ENCODE measurements at places on chromosomes 1 and 21.
A peak's percentile ranks its signal among the peaks of the same experiment; 100 is the strongest.

DNA sequence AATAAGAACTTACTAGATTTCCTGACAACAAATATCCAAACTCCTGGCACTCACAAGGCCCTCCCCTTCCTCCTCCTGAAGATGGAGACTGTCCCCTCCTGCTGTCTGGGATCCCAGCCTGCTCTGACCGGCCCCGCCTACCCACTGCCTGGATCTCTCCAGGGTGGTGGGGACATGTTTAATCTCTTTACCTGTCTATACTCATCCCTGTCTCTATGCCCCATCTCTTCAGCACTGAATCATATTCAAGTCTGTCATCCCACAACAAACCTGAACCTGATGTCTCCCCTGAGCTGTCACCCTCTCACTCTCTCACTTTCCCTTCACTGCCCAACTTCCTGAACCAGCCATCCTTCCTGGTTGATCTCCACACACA, 22.1 kb downstream of the MATN1 start:
- no peak for DNase-seq

GRCh38 chr1:9809100-9809510, 14.7 kb downstream of the CLSTN1 start:
- DNase-seq: no peak

- DNase-seq: no peak
Measured at GRCh38 chr1:234486858-234487840, 8.2 kb upstream of the TARBP1 start.

DNA sequence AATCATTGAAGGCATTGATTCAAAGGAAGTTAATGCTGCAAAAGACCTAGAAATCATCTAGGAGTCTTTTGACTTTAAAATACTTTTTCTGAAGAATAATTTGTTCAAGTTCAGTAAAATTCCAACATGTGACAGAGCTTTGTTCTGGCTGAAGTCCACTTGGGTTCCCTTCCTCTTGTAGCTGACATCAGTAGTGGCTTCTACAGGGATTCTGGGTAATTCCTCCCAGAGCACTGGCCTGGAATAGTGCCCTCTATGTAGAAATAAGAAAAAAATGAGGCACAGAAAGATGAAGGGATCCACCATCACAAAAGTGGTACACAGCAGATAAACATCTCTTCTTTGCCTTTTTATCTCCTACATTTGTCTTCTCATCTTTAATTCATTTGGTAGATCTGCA, 548.1 kb downstream of the LTN1 start:
- DNase-seq: no peak

GRCh38 chr21:34179204-34179935, 106.0 kb downstream of the MRPS6 start:
- no peak for DNase-seq

DNA sequence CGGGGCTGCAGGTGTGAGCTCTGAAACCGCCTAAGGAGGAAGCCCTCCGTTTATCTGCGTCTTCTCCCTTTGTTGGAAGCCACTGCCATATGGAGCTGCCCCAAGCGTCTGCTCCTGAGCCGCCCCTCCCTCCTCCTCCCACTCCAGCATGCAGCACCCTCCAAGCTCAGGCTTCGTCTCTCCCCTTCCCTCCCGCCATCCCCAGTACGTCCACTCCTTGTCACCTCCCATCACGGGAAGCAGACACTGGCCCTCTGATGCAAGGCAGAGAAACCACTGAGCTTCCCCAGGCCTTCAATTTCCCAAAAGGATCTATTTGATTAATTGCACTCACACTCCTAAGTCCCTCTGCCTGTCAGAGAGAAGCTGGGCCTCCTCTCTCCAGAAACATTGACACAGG, 52.5 kb downstream of the NFASC start:
- DNase-seq: no peak

DNA sequence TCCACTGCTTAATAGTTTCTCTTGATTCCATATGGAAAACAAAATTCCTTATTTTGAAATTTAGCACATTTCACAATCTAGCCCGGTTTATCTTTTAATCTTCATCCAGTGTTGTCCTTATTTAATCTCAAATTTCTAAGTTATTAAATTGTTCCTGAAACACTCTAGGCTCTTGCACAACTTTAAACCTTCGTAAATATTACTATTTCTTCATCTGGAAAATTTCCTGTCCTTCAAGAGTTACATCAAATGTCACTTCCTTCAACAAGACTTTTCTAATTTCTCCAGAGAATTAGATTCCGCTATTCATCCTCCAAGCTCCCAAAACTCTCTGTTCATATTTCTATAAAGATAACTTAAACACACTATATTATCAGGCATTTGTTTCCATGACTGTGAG, 6.5 kb downstream of the FMO5 start:
- no peak for DNase-seq

DNA sequence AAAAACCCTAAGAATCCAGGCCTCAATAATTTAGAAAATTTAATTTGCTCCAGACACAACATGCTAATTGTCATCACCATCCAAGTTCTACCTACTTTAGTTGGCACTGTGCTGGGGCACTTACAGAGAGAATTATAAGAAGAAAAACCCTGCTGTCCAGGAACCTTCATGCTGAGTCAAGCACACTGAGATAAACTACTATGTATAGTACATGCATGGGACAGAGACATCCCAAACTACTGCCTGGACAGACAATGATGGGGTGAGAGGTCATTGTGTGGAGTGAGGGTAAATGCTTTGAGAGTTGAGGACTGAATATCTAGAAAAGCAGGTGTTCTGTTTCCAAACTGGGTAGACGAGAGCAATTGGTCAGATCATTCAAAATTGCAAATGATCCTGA, 135.3 kb upstream of the CTTNBP2NL start:
- DNase-seq: no peak

GRCh38 chr1:167555971-167556714, 2.6 kb upstream of the CREG1 start:
- DNase-seq: peak; percentile 67

- peak; percentile 58 for DNase-seq
Measured at GRCh38 chr21:34836103-34836932, 167.5 kb downstream of the CLIC6 start.

- no peak for DNase-seq
Measured at GRCh38 chr1:155182052-155182550, 8.5 kb downstream of the TRIM46 start.

DNA sequence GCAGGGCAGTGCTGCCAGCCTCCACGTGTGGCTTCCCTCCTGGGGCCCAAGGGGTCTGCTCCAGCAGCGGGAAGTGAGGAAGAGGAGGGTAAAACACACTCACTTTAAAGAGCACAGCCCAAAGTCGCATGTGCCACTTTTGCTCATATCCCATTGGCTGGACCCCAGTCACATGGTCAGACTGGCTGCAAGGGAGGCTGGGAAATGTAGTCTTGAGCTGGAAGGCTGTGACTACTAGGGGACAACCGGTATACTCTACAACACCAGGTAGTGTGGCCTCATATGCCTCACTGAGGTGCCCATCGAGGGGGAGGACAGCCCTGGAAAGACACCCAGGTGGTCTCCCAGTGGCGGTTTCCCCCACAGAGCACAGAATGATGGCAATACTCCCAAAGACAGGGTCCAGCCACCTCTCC, 45.2 kb downstream of the CAMK2N1 start:
- DNase-seq: no peak

- DNase-seq: no peak
Measured at GRCh38 chr1:49318218-49318617, 541.5 kb upstream of the BEND5 start.

- DNase-seq: no peak
Measured at GRCh38 chr1:43689289-43689688, 18.0 kb upstream of the ST3GAL3 start.

DNA sequence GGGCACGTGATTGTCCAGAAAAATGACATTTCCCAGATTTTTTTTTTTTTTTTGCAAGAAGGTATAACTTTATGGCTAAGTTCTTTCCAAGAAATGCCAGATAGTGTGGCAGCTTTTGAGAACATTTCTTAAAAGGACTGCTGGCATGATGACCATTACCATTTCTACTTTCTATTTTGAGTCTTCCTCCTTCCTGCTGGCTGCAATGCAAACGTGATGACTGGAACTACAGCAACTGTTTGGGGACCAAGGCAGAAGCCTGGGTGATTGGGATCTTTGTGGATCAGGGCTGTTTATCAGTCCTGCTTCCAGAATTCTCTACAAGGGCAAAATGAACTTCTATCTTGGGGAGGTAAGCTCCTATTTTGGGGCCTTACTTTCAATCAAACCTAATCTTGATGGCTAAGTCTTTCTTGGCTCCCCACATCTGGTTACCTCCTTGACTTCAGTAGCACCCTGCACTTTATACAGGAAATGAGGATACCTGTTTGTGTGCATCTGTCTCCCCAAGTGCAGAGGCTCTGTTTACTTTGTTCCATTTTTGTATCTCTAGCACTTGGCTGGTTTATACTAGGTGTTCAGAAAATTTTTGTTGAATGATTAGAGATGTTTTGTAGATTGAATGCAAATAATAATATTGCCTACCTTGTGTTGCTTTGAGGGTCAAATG, 3.7 kb upstream of the DDX20 start:
- DNase-seq: no peak

- DNase-seq: peak; percentile 29
Measured at GRCh38 chr1:43284065-43284464, 1.3 kb downstream of the C1orf210 start.

- no peak for DNase-seq
Measured at GRCh38 chr1:110224240-110224995, 14.3 kb downstream of the KCNC4 start.

DNA sequence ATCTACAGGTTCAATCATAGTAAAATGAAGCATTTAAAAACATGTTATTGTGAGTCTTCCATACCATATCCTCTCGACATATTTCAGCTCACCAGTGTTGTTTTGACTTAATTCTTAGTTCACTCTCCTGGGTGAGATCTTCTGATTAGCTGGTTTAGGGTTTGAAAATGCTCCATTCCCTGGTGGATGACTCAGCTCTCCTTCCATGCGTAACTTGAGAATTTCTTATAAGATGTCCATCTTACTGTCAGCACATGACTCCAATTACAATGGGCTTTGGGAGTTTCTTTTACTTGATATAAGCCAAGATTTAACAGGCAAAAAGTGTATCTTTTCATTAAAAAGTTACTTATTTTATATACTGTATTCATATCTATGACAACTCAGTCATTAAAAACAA, 476.5 kb downstream of the BRINP3 start:
- DNase-seq: no peak

DNA sequence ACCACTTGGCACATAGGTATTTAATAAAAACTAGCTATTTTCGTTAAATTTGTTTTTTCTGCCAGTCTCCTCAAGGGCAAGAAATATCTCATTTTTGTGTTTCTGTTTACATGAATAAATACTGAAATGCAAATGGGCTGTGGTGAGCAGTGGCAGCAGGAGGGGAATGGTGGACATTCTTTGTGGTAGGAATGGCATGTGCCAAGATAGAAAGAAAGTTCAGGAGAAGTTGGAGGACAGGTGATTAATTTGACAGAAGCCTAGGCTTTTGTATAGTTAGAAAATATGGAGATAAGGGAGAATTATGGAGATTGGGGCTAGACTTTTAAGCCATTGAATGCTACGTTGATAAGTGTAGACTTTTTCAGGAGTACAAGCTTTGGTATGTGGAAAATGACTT, 8.6 kb downstream of the RAP1A start:
- DNase-seq: no peak

- no peak for DNase-seq
Measured at GRCh38 chr1:60280819-60281218, 207.2 kb upstream of the C1orf87 start.

- peak; percentile 47 for DNase-seq
Measured at GRCh38 chr1:3501856-3502640, 47.6 kb downstream of the ARHGEF16 start.

GRCh38 chr1:172154551-172154950, 265.9 kb upstream of the C1orf105 start:
- no peak for DNase-seq

DNA sequence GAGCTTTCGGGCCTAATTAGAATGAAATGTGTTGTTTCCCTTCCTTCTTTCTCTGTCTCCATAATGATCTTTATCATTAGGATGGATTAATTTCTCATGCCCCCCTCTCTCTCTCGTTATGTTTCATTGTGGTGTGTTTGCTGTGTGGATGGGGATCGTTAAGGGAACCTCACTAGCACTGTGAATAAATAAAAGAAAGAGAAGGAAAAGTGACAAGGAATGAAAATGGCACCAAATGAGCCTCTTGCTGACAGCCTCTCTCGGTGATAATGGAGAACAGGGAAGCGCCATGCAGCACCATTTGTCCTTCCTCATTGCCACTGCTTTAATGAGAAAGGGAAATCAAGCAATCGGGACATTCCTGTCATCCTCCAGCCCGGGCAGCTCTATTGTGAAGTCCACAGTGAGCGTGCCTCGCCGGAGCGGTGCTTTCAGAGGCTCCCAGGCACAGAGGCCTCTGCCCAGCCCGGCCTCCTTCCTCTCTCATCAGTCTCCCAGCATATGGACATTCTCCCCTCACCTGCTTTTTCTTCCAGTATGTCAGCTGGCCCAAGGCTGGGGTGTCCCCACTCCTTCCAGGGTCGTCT, 265.7 kb upstream of the TMEM51 start:
- no peak for DNase-seq

GRCh38 chr1:47241114-47242113, 9.4 kb upstream of the TAL1 start:
- no peak for DNase-seq

GRCh38 chr1:240399381-240399780, 212.6 kb downstream of the GREM2 start:
- DNase-seq: no peak

DNA sequence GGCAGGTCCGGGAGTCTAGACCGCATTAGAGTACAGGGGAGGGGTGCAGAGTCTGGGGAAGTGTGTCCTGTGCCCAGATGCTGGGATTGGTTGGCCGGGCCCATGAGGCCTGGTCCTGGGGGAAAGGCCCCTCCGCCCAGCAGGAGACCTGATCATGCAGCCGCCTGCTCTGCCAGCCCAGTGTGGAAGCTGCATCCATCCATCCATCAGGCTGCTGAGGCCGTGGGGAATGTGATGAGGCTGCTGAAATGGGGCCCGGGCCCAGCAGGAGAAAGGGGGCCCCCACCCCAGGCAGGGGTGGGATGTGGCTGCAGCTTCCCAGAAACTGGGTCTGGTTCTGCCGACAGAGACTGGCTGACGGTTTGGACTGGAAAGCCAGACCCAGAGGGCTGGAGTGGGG, 37.2 kb downstream of the EPHA2 start:
- no peak for DNase-seq

DNA sequence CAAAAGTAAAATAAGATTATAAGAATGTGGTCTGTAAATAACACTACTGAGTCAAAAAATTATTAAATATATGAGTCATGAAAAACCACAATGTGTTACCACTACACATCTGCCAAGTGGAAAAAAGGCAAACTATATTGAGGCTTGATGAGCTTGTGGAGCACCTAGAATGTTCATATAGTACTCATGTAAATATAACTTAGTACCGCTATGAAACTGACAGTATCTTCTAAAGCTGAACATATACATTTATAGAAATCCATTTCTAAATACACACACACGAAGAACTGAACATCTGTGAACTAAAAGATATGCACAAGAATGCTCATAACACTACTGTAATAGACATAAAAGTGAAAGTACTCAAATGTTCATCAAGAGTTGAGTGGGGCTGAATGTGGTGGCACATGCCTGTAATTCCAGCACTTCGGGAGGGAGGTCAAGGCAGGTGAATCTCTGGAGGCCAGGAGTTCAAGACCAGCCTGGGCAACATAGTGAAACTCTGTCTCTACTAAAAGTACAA, 18.5 kb upstream of the GBP3 start:
- DNase-seq: no peak

GRCh38 chr1:20154301-20154831, 15.2 kb downstream of the PLA2G2F start:
- DNase-seq: no peak

- peak; percentile 2 for DNase-seq
Measured at GRCh38 chr1:6027591-6027990, 18.1 kb upstream of the KCNAB2 start.

GRCh38 chr1:165114022-165114888, 242.3 kb downstream of the LMX1A start:
- no peak for DNase-seq

- no peak for DNase-seq
Measured at GRCh38 chr1:16162163-16162822, 6.4 kb upstream of the EPHA2 start.
